ENCODE measurements at places on chromosomes 5 and 9. TPM values are rescaled to one million over a fixed set of nuclear protein-coding genes. Genes with fewer than 3 reads are reported as not detected.

- DNase-seq: peak; percentile 75
These were observed 4.5 kb downstream of the SLC36A1 start for GRCh38 chr5:151451626-151452520.

DNA sequence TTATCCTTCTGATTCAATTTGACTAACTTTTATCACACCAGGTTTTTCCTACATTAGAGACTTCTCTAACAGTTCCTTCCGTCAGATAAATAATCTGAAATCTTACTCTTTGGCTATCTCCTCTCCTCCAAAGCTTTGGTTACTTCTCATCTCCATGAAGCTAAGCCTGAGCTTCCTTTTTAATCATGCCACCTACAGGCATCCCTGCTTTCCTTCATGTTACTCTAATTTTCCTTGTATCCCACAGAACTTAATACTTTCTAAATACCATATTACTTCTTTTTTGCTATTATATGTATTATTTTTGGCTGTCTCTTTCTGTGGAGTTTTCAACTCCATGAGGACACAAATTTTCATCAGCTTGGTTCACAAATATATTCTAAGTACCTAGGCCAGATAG, 49.7 kb downstream of the C9 start:
- peak; percentile 23 for DNase-seq

GRCh38 chr5:134917070-134917815, 12.3 kb downstream of the PCBD2 start:
- peak; percentile 11 for DNase-seq

- no peak for DNase-seq
These were observed 1026.4 kb upstream of the COX7C start for GRCh38 chr5:85591311-85591710.

DNA sequence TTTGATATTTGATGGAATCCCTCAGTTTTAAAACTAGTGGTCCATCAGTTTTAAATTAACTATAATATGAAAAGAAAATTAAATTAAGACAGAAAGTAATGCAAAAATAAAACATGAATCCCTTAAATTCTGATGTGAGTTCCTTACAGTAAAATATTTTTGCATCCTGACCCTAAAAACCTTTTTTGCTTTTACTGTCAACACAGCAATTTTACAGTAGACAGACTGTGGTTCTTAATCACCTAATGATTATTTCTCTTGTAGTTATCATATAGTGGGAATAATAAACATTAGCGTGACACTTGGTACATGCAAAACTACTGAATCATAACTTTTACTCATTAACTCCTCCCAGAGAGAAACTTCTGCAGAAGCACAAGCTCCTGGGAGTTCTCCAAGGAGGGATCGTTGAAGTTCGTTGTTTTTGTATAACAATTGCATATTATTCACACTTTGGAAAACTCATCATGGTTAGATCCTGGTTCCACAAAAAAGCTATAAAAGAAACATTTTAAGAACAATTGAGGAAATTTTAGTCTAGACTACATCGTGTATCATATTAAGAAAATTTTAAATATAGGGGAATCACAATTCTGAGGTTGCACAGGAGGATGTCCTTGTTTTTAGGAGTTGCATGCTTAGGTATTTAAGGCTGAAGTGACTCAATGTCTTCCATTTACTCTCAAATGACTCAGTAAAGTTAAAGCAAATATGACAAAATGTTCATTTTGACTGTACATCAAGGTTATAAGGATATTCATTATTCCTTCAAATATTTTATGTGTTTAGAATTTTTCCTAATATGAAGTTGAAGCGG, 88.2 kb upstream of the NIPAL4 start:
- DNase-seq: peak; percentile 85

SEPTIN8 gene
- total RNA-seq: 21.9 TPM

DNA sequence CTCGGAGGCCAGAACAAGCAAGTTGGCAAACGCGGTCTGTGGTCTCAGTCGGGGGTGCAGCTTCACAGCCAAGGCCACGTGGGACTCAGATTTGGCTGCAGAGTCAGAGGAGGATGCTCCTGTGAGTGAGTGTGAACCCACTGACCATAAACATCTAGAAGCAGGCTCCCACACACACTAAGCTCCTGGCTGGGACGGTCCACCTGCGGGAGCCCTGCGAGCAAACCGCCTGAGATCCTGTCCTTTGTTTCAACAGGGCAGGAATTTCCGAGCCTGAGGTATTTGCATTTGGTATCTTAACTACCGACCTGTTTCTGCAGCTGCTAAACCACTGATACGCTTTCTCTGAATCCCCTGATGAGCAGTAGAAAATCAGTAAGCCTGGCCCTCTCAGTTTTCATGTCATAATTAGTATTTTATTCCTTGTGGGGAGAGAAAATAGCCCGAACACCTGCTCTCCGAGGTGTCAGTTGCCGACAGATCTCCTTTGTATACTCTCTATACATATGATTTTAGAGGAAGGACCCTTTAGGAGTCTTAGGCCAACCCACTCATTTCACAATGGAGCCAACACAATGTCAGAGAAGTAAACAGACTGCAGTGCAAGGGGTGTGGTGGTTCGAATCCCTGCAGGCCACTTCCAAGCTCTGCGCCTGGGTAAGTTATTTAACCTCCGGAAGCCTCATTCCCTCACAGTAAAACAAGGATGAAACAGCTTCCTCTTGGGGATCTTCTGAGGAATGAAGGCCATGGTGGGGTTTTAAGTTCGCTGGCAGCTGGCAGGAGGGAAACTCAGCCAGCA, 40.9 kb upstream of the PWWP2A start:
- no peak for DNase-seq

- no peak for DNase-seq
These were observed 20.0 kb upstream of the GRPEL2 start for GRCh38 chr5:149325166-149325735.

- DNase-seq: peak; percentile 46
These were observed 2.4 kb upstream of the SNX2 start for GRCh38 chr5:122772446-122772845.

- DNase-seq: peak; percentile 59
These were observed 187.4 kb upstream of the SLC24A2 start for GRCh38 chr9:19976226-19976625.

GRCh38 chr5:135032999-135033861, 798 bp downstream of the PITX1 start:
- peak; percentile 24 for DNase-seq
